CD8-positive, alpha-beta memory T cell (primary cell): ENCODE measurements at places on chromosomes 4 and X. TPM values are rescaled to one million over a fixed set of nuclear protein-coding genes. Genes with fewer than 3 reads are reported as not detected.

The BEND2 gene
- not detected for total RNA-seq

The AKAP4 gene
- total RNA-seq = not detected

The POLN gene
- total RNA-seq = 1.5 TPM

The ABRAXAS1 gene
- 11.0 TPM for total RNA-seq

The TMPRSS11F gene
- total RNA-seq = not detected

The INPP4B gene
- 50.3 TPM for total RNA-seq

The CLDN2 gene
- total RNA-seq = not detected

The PCYT1B gene
- not detected for total RNA-seq

The SEPSECS gene
- total RNA-seq = 10.0 TPM

The TCEAL6 gene
- total RNA-seq = not detected

The H2BW1 gene
- total RNA-seq = not detected

The CENPVL2 gene
- not detected for total RNA-seq

The ADAMTS3 gene
- not detected for total RNA-seq

The SOWAHB gene
- total RNA-seq = not detected

The HTR2C gene
- total RNA-seq = not detected

The ATP8A1 gene
- total RNA-seq = 23.3 TPM

The CYP4V2 gene
- 11.8 TPM for total RNA-seq

The WNK3 gene
- 0.13 TPM for total RNA-seq

The DGAT2L6 gene
- not detected for total RNA-seq

The AGA gene
- 16.8 TPM for total RNA-seq

The MAGED2 gene
- total RNA-seq = 43.0 TPM

The NR3C2 gene
- 7.3 TPM for total RNA-seq

The OPN1MW gene
- not detected for total RNA-seq

The AREG gene
- total RNA-seq = 0.38 TPM

The CXCL11 gene
- total RNA-seq = 0.18 TPM

The CYLC1 gene
- total RNA-seq = not detected

The TMEM156 gene
- total RNA-seq = 7.3 TPM

The SPANXD gene
- total RNA-seq = not detected

The IL13RA2 gene
- total RNA-seq = not detected

The RHOH gene
- total RNA-seq = 148 TPM

The AFP gene
- not detected for total RNA-seq

The MAP7D2 gene
- 0.28 TPM for total RNA-seq

The NDUFB11 gene
- total RNA-seq = 93.5 TPM

The GAGE2A gene
- not detected for total RNA-seq

The GUCY1B1 gene
- 0.18 TPM for total RNA-seq

The NXF2B gene
- total RNA-seq = not detected

The CFI gene
- 0.13 TPM for total RNA-seq

The CCDC158 gene
- not detected for total RNA-seq

The NPNT gene
- total RNA-seq = not detected

The SUPT20HL2 gene
- total RNA-seq = not detected

The SPANXA1 gene
- not detected for total RNA-seq

The SUPT20HL1 gene
- not detected for total RNA-seq

The FAM193A gene
- total RNA-seq = 25.8 TPM

The CTAG1A gene
- not detected for total RNA-seq

The TMEM47 gene
- not detected for total RNA-seq

The NSG1 gene
- 15.1 TPM for total RNA-seq

The P2RY10 gene
- 66.4 TPM for total RNA-seq

The MAOA gene
- total RNA-seq = 19.1 TPM

The CTSO gene
- 4.1 TPM for total RNA-seq

The NUDT6 gene
- 5.5 TPM for total RNA-seq

The HTN1 gene
- not detected for total RNA-seq

The FREM3 gene
- total RNA-seq = not detected

The RASL11B gene
- not detected for total RNA-seq

The COL4A6 gene
- total RNA-seq = not detected

The ZDHHC15 gene
- total RNA-seq = 0.26 TPM

The MGST2 gene
- total RNA-seq = 2.6 TPM
